ENCODE measurements at places on chromosomes 1 and 21.

DNA sequence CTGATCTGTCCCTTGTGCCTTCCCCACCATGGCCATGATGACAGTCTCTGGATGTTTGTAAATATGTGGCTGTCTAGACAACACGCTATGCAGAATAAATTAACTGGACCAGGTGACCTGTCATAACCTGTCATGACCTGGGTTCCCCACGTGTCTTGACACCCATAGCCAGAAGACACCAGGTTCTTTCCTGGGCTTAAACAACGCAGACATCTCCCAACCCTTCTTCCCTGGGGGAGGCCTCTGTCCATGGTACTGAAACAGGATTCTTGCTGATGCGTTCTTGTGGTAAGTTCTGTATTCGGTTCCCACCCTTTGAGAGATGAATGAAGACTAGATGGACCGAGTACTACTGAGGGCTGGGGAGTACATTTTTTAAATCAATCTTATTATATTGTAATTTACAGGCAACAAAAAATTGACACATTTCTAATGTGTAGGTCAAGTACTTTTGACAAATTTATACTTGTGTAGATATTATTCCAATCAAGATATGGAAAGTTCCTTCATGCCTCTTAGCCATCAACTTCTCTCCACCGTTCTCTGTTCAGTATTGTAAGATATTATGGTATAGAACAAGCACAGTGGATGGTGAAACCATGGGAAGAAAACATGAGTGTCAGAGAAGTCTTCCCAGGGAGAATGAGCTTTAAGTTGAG, 738.8 kb downstream of the PTPRU start:
- DNase-seq, result no peak

DNA sequence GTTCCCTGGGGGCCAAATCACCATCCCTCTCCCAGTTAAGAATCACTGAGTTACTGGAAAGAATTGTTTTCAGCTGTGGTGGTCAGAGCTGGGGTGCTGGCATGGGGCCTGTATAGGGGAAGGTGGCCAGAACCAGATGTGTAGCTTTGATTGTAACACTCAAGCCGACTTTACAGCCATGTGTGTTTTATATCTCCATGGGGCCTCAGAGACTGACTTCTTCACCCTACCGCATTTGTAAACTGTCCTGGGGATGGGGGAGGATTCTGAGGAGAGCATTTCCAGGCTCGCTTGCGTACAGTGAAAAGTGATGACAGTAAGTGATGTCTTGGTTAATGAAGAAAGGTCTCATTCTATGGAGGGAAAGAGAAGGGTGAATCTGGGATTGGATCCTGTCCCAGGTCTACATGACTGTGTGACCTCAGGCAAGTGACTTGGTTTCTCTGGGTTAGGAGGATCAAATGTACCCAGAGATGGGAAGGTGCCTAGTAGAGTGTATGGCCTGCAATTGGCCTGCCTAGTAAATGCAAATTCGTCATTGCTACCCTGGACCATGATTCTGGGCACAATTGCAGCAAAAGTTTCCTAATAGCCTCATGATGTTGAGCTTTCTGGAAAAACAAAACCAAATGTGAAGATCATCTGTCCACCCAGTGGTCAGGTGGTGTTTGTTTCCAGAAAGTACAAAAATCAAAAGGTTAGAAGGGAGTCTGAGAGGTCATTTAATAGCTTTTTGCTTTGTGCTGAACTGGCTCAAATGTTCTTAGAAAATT, 49.7 kb upstream of the RCC2 start:
- DNase-seq, result no peak

DNA sequence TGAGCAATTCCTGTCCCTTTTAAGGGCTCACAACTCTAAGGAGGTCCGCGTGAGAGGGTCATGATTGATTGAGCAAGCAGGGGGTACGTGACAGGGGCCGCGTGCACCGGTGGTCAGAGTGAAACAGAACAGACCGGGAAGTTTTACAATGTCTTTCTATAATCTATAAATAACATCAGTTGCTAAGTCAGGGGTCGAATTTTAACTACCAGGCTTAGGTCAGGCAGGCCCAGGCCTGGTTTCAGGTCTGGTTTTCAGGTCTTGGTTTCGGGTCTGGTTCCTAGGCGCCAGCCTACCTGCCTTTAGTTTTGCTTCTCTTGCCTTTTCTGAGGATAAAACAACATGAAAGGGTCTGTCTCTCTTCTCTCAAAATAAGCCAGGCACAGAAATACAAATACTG, 476.0 kb upstream of the CAMK1G start:
- no peak for DNase-seq

DNA sequence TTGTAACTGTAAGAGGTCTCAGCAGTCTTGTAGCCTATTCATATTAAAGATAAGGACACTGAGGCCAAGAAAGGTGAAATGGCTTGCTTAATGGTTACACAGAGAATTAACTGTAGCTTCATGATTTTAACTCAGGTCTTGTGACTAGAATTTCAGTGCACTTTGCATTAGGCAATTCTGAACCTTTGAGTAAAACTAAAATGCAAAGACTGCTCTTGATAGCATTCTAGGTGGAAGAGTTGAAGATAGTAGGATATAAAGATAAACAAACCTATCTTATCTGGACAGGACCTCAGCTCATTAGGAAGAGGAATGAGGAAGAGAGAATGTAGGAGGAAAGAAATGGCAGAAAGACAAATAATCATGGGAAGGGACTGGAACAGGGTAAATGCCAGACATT, 68.6 kb upstream of the RGL1 start:
- DNase-seq, result no peak

DNA sequence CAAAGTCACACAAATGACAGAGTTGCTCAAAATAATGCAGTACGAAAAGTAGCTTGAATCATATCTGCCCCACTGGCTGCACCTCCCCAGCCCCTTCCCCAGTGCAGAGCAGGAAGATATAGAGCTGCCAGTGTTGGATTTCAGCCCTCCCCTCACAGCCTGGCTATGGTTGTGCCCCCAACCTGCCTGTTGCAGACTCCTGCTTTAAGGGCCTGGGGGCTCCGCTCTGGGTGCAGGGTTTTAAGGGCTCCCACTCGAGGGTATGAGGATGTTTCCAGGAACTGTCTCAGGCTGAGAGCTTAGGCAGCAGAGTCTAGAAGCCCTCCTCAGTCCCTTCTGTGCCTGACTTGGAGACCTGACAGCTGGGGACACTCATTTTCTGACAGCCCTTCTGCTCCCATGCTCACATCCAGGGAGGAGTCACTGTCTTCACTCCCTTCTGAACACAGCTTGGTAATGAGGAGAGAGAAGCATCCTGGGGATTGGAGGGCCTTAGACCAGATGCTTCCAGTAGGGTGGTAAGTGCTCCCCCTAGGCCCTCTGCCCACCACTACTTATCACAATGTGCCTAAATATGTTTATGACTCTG, 4.6 kb downstream of the S100A9 start:
- DNase-seq, result no peak

GRCh38 chr1:48206371-48206770, 16.1 kb upstream of the SLC5A9 start:
- DNase-seq, result no peak

GRCh38 chr1:2528016-2528415, 1.6 kb upstream of the PANK4 start:
- peak; percentile 78 for DNase-seq

DNA sequence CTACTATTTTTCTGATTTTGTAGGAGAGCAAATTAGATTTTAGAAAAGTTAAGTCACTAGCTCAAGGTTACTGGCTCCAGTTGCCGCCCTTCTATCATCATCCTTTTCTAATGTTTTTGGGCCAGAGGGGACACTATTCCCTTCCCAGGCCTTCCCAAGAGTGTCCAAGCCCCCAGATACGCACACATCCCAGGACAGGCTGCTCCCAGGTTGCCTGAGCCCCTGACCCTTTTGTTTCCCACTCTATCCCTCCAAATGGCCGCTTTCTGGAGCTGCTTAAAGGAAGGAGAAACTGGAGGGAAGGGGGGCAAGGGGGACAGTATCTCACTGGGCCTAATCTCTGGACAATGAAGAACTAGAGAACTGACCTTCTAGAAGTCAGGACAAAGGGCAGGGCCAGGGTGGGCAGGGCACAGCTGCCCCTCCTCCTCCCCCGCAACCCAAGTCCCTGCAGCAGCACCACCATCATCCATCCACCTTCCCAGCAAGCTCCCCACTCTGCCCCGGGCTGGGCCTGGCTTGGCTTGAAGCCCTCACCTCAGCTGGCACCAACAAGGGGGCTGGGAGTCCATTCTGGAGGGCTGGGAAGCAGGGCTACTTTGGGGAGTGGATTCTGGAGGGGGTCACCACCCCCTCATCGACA, 1.1 kb upstream of the MAP7D1 start:
- DNase-seq, result no peak

- DNase-seq, result no peak
Observed at GRCh38 chr1:7407544-7407895, 363.6 kb upstream of the VAMP3 start.
